ENCODE measurements at places on chromosomes 5 and 9.
A peak's percentile ranks its signal among the peaks of the same experiment; 100 is the strongest.

GRCh38 chr5:31767335-31768031 lies 128.6 kb downstream of the PDZD2 start:
- DNase-seq, result no peak

DNA sequence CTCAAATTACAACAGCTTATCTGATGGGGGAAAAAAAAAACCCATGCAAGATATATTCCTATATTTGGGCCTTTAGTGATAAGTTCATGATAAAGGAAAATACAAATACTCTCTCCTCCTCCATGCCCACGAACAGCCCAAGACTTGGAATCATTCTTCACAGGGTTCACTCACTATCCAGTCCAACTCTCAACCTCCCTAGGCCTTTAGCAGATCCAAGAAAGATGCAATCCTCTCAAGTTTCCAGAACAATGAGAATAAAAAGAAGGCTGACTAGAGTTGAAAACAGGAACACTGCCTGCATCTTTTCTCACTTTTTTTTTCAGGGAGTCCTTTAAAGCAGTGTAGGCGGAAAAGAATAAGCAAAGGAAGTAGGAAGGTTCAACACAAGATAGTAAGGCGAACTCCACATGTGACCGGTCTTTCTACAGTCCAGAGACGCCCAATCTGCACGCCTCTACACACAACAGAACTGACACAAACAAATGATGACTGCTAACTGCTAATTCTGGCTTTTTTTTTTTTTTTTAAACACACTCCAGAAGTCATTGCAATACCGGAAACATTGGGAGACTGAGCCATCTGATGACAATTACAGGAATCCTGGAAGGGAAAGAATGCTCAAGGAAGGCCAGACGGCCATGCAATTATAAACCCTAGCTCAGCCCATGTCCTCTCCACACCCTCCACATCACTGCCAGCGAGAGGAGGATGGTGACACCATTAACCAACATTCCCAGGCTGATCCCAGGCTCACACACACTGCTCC lies 75.4 kb downstream of the BNC2 start:
- no peak for DNase-seq

GRCh38 chr5:132656774-132657355 lies 1.1 kb upstream of the IL13 start:
- no peak for DNase-seq

GRCh38 chr9:117044241-117044640 lies 357.1 kb downstream of the TRIM32 start:
- no peak for DNase-seq

- no peak for DNase-seq
These were observed 115.7 kb upstream of the S1PR3 start for GRCh38 chr9:88875400-88876120.

DNA sequence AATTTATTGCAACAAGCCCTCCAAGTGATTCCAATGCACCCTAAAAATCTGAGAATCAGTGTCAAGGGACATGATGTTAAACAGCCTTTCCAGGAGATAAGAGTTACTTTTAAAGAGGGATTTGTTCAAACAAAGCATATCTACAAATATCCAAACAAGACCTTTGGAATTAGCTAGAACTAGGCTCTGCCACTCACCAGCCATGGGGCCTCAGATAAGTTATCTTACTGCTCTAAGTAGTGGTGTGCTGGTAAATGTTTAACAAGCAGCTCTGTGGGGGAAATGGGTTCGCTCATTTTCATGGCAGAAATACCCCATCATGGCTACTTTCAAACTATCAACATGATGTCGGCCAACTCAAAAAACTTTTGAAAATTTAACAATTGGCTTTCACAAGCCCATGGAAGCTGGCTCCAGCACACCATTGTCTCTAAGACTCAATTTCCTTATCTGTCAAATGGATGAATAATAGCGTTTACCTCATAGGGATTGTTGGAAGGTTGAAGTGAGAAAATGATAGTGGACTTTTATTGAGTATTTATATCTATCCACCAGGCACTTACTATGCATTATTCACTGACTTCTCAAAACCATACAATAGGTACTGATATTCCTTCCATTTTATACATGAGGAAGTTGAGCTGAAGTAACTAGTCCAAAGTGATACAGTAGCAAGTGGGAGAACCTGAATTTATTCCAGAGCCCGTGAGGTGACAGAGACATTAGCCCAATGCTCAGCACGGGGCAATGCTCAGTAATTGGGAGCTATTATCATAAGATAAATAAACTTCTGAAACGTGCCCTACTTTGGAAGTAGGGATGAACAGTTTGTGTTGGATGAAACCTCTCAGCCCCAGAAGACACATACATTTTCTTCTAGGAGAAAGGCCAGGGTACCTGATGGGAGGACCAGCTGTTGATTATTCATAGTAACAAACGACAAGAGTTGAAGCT lies 43.2 kb downstream of the SH3RF2 start:
- DNase-seq, result no peak

- DNase-seq, result no peak
These were observed 531.7 kb upstream of the C9orf72 start for GRCh38 chr9:28105001-28105400.

GRCh38 chr5:54383225-54383901 lies 72.1 kb upstream of the HSPB3 start:
- no peak for DNase-seq

DNA sequence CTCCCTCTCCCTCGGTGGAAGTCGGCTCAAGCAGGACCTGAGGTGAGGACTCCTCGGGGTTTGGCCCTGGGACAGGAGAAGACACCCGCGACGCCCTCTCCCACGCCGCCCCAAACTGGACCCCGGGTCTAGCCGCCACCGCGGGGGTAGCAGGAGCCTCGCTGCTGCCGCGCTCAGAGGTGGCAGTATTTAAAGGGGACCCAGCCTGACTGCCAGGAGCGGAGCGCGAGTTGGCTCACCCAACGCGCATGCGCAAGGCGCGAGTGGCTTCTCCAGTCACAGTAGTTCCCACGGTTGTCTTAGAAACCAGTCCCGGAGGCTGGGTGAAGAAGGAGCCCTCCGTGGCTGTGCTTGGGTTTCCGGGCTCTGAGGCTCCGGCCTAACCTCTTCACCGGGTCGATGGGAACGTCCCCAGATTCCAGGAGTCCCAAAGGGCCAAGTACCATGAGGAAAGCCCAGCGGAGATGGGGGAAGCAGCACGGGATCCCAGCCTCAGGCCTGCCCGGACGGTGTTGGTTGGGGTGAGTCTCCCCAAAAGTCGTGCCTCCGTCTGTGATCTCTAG lies 477.8 kb downstream of the SPATA31A7 start:
- no peak for DNase-seq

- no peak for DNase-seq
These were observed 54.5 kb upstream of the RAD23B start for GRCh38 chr9:107228496-107229039.

- no peak for DNase-seq
These were observed 185.8 kb upstream of the ELAVL2 start for GRCh38 chr9:24011881-24012280.

- no peak for DNase-seq
These were observed 204.6 kb upstream of the CD180 start for GRCh38 chr5:67401172-67401571.

DNA sequence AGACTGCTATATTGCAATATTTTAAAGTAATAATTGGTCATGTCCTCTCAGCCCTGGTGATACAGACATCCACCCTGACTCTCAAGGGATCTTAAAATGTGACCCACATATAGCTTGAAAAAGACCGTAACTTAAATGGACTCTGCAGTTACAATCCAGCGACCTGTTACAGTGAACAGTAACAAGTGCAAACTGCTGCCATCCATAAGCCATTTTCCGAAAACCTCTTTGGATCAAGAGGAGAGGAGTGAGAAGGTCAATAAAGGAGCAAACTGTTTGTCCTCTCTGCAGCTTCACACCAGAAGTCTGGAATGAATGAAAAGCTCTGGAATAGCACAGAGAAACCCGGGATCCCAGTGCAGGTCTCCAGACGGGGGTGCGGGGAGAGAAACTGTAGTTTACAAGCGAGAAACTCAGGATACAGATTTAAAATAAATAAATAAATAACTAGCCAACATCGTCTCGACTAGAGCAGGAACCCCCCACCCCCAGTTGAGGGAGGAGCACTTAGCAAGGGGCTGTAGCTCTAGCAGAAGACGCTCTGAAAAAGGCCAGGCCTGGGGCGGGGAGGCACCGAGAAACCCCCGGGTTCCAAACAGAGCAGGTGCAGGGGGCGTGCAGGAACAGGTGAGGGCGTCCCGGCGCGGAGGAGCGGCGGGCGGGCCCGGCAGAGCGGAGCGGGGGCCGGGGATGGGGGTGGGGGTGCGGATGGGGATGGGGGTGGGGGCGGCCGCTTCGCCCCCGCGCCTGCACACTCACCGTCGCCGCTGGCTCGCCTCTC lies 572 bp downstream of the ZDHHC21 start:
- DNase-seq, result no peak

GRCh38 chr9:84303061-84303460 lies 37.5 kb downstream of the SLC28A3 start:
- no peak for DNase-seq

GRCh38 chr5:89211836-89212235 lies 328.9 kb upstream of the MEF2C start:
- no peak for DNase-seq

DNA sequence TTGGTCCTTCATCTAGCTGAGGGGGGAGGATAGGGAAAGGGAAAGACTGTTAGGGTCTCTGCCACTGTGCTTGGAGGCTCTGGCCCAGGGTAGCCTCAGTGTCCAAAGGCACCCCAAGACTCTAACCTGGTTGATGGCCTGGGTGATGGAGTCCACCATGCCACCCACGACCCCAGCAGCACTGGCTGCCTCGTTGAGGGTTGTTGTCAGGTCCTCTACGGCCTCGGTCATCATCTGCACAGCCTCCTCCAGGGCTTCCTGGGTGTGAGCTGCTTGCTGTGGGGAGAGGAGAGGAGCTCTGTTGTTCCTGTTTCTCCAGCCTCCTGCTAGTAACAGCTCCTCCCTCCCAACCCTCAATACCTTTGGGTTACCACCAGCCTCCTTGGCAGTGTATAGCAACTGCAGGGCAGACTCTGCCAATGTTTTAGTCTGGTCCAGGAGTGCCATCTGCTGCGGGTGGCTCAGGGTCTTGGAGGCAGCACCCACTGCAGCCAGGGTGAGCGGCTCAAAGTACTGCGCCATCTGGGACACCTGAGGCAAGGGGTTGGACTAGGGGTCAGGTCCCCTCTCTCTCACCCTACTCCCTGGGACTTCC lies 16.2 kb upstream of the TPM2 start:
- no peak for DNase-seq

GRCh38 chr5:17196697-17197096 lies 20.7 kb upstream of the BASP1 start:
- no peak for DNase-seq

DNA sequence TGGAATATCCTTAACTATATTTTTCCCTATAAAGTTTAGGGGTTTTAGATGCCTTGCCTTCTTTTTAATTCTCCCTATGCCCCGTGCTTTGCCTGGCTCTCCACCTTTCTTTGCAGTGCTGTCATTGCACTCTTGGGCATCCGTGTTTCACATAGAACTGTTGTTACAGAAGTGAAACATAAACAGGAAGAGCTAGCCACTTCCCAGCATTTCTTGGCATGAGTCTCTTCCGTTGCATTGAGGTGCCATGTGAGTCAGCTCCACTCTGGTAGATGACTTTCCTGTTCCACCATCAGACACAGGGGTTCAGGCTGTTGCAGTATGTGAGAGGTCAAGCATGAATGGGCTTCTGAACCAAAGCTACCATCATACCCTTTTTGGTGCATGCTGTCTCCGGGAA lies 73.4 kb downstream of the ANGPTL2 start:
- DNase-seq, result no peak

GRCh38 chr5:40762705-40763104 lies 6.9 kb upstream of the TTC33 start:
- DNase-seq, result no peak

GRCh38 chr5:172692451-172692850 lies 51.4 kb downstream of the NEURL1B start:
- DNase-seq, result no peak

GRCh38 chr9:7342229-7342628 lies 457.3 kb downstream of the DMAC1 start:
- no peak for DNase-seq

GRCh38 chr9:86708918-86709835 lies 238.1 kb downstream of the GAS1 start:
- DNase-seq, result no peak

- DNase-seq, result no peak
These were observed 10.8 kb downstream of the KIF24 start for GRCh38 chr9:34318163-34318790.

GRCh38 chr5:159359408-159359807 lies 29.1 kb upstream of the IL12B start:
- DNase-seq, result no peak

GRCh38 chr5:90289837-90290236 lies 119.7 kb downstream of the CETN3 start:
- DNase-seq, result no peak

- DNase-seq, result no peak
These were observed 64.0 kb downstream of the POU5F2 start for GRCh38 chr5:93677359-93677891.

- DNase-seq, result no peak
These were observed 64.1 kb downstream of the IQGAP2 start for GRCh38 chr5:76467216-76467615.

DNA sequence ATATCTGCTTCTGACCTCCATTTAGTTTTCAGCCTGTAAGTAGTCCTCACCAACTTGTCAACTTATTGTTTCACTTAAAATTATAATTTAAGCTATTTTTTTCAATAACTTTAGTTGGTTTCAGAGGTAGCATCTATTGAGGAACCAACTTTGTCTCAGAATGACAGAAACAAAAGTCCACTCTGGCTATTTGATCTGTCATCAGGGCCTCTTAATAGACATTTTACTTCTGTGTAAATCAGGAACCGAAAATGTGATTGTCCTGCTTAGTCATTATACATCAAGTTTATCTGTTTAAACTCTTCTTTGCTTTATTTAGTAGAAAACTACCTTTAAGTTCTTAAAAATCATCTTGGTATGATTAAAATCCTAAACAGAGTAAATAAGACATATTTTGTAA lies 820.8 kb upstream of the EDIL3 start:
- no peak for DNase-seq

DNA sequence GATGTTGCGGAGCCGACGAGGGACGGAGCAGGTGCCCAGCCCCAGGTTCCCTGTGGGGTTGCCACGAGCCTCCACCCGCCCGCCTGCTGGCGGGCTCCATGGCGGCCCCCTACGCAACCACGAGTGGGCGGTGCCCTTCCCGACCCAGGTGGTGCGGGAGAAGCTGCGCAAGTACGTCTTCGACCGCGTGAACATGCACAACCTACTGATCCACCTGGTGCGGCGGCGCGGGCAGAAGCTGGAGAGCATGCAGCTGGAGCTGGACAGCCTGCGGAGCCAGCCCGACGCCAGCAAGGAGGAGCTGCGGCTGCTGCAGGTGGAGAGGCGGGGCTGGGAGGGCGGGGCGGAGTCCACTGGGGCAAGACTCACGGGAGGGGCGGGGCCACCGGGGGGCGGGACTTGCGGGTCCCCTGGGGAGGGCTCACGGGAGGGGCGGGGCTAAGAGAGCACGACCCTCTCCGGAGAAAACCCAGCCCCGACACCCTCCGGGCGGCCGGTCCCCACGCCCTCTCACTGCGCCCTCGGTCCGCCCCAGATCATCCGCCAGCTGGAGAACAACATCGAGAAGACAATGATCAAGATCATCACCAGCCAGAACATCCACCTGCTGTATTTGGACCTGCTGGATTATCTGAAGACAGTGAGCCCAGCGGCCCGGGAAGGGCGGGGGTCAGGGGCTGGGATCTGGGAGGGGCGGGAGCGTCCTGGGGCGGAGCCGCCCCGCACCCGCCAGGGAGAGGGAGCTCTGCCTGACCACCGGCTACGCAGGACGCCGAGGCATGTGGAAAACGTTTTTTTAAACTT lies 3.9 kb downstream of the CCDC183 start:
- peak; percentile 68 for DNase-seq
